ENCODE measurements at places on chromosomes 12 and 14. TPM values are rescaled to one million over a fixed set of nuclear protein-coding genes. Genes with fewer than 3 reads are reported as not detected.

Gene ANKLE2
- 95.5 TPM for total RNA-seq

DNA sequence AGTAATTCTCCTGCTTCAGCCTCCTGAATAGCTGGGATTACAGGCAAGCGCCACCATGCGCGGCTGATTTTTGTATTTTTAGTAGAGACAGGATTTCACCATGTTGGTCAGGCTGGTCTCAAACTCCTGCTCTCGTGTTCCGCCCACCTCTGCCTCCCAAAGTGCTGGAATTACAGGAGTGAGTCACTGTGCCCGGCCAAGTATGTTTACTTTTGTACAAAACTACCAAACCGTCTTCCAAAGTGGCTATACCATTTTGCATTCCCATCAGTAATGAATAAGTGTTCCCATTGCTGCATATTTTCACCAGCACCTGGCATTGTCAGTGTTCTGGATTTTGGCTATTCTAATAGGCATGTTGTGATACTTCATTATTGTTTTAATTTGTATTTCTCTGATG is 8.4 kb upstream of the KRT6A start:
- no peaks in the 10 kb centered on the region for H3K4me1 ChIP-seq
- no peak overlapping the region for H3K4me3 ChIP-seq
- no peaks in the 10 kb centered on the region for H3K36me3 ChIP-seq
- peaks cover 44% of the 10 kb centered on the region for H3K27me3 ChIP-seq
- no peak overlapping the region for H3K27ac ChIP-seq

DNA sequence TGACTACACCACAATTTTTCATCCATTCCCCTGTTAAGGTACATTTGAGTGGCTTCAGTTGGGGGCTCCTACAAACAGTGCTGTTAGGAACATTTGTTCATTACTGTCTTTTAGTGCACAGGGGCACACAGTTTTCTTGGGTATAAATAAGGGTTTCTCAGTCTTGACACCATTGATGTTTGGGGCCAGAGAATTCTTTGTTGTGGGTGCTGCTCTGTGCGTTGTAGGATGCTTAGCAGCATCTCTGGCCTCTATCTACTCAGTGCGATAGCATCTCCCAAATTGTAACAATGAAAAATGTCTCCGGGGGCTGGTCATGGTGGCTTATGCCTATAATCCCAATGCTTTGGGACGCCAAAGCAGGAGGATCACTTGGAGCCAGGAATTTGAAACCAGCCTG is 153.0 kb upstream of the MYL2 start:
- peaks cover 8% of the 10 kb centered on the region for H3K27me3 ChIP-seq
- peaks cover 30% of the 10 kb centered on the region for H3K4me1 ChIP-seq
- H3K4me3 ChIP-seq, result no peak overlapping the region
- DNase-seq, result no peak
- H3K36me3 ChIP-seq, result no peaks in the 10 kb centered on the region

Gene LRRIQ1
- not detected for total RNA-seq

Gene GALNT4
- 12.2 TPM for total RNA-seq

Gene IKZF4
- total RNA-seq, result 15.7 TPM

GRCh38 chr12:31682136-31682962 is 22.9 kb downstream of the ETFBKMT start:
- H3K4me3 ChIP-seq, result no peak overlapping the region
- H3K4me1 ChIP-seq, result peaks cover 9% of the 10 kb centered on the region
- H3K27ac ChIP-seq, result peak overlapping the region; percentile 73
- DNase-seq, result peak; percentile 74

Gene LGR5
- total RNA-seq, result not detected

DNA sequence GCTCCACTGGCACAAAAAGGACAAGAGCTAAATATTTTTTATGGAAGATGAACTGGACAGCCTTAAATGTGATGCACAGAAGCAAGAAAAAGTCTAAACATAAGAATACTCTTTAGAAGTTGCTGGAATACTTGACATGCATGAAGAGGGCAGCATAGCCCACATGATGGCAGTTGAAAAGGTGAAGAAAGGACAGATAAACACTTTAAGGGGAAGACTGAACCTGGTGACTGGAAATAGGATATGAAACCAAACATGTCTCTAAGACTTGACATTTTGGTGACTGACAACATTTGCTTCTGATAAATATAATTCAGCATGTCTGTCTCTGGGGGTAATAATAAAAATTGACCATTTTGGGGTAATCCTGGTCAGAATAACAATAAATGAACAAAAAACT is 273.1 kb downstream of the CCDC91 start:
- no peak overlapping the region for H3K27ac ChIP-seq
- no peak for DNase-seq
- H3K27me3 ChIP-seq, result no peaks in the 10 kb centered on the region
- no peaks in the 10 kb centered on the region for H3K4me1 ChIP-seq
- peaks cover 4% of the 10 kb centered on the region for H3K36me3 ChIP-seq

- peaks cover 6% of the 10 kb centered on the region for H3K4me1 ChIP-seq
- DNase-seq, result no peak
- peaks cover 5% of the 10 kb centered on the region for H3K27me3 ChIP-seq
- no peaks in the 10 kb centered on the region for H3K36me3 ChIP-seq
Measured at GRCh38 chr14:34340025-34340625, 121.9 kb downstream of the SPTSSA start.

GRCh38 chr12:14723763-14724162 is 27.4 kb upstream of the GUCY2C start:
- no peak overlapping the region for H3K27ac ChIP-seq
- no peak overlapping the region for H3K4me3 ChIP-seq
- H3K27me3 ChIP-seq, result peaks cover 24% of the 10 kb centered on the region
- H3K4me1 ChIP-seq, result no peaks in the 10 kb centered on the region

DNA sequence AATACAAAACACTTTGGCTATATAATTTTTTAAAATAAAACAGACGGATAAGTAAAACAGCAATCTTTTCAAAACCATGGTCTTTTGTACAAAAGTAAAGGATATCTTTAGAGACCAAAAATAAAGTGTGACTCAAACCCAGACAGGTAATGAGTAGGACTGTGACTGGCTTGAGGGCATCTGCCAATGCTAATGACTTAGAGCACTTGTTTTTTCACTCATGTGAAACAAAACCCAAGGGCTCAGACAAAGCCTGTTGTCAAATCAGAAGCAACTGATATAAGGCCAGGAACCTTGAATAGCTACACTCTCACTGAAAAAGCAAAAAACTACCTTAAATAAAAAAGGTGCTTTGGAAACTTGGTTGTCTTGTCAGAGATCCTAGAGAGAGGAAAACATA is 357.4 kb downstream of the TMEM117 start:
- H3K4me3 ChIP-seq, result no peak overlapping the region
- no peaks in the 10 kb centered on the region for H3K27me3 ChIP-seq
- H3K4me1 ChIP-seq, result no peaks in the 10 kb centered on the region
- no peak for DNase-seq
- no peak overlapping the region for H3K27ac ChIP-seq

Gene LBHD2
- total RNA-seq, result not detected

Gene KCNMB4
- total RNA-seq, result 0.50 TPM

DNA sequence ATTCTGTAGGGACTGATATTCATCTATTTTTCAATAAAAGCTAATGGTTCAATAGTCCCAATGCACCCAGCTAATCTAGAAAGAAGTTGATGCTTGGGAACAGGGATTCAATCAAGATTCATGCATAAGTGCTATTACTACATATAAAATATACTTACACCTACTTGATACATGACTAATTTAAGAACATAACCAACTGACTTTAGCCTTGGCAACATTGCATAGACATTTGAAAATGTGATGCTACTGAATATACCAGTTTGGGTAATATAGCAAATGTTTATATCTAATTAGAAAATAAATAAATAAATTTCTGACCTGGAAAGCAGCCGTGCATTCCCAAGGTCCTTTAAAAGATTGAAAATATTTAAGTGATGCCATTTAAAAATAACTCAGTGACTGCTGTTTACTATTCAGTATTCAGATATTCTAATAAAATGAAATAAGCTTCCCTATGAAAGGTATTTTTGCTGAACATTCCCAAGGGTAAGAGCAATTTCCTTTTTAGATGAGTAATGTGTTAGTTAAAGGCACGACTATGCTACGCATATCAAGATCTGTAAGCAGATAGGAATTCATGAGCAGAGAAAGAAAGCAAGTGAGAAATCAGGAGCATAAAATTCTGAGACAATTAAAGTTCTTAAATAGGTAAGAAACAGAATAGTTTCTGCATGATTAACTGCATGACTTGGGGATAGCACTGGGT is 160.6 kb upstream of the SYT1 start:
- DNase-seq, result no peak
- H3K4me1 ChIP-seq, result no peaks in the 10 kb centered on the region
- H3K36me3 ChIP-seq, result no peaks in the 10 kb centered on the region
- no peak overlapping the region for H3K4me3 ChIP-seq

DNA sequence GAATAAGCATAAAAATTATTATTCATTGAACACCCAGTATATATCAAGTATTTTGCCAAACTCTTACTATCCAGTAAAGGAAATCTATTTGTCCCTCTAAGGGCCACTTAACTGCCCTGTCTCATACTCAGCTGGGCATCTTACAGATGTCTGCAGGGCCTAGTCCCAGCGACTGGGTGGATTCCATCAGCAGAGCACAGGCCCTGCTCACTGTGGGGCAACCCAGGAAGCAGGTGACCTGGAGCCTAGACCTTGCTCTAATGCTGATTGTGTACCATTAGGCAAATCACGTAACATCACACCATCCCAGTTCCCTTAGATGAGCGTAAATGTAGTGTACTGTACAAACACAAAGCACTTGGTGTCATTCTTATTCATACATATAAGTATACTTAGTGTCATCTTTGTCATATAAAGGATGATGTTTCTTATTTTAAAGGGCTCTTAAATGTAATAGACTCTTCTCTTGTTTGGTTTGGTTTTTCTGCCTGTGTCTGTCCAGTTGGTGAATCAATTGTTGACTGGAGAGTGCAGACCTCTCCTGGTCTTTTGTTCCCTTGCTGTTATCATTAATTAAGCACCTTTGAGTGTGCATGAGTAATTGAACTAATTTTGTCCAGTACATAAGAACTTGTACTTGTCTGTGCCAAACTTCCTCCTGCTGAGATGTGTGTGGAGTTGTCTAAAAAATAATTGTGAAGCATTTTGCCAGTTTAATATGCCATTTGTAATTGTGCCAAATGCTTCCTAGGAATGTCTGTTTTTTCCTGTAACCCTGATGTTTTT is 49.3 kb downstream of the RAB35 start:
- H3K4me1 ChIP-seq, result no peaks in the 10 kb centered on the region
- H3K27ac ChIP-seq, result no peak overlapping the region
- DNase-seq, result no peak
- peaks cover 28% of the 10 kb centered on the region for H3K36me3 ChIP-seq
- no peaks in the 10 kb centered on the region for H3K27me3 ChIP-seq
- H3K4me3 ChIP-seq, result no peak overlapping the region

DNA sequence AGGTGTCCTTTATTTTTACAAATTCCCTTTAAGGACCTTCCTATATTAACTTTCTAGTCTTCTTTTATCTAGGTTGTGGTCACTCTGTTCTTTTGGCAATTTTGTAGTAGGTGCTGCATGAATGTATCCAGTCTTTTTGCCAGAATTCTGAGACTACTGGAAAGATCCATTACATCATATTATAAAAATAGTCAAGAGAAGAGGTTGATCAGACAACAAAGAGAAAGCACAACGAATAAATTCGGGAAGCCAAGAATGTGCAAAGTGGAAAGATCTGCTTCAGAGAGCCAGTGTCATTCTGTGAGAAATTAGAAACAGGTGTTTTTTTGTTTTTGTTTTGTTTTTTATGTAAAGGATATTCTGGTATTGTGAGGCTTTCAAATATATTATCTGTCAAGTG is 15.8 kb upstream of the SLC16A7 start:
- peaks cover 3% of the 10 kb centered on the region for H3K27me3 ChIP-seq
- H3K36me3 ChIP-seq, result peaks cover 3% of the 10 kb centered on the region

GRCh38 chr12:110825530-110825929 is 21.3 kb upstream of the CCDC63 start:
- H3K27ac ChIP-seq, result no peak overlapping the region
- H3K36me3 ChIP-seq, result no peaks in the 10 kb centered on the region

- no peak for DNase-seq
- no peaks in the 10 kb centered on the region for H3K27me3 ChIP-seq
- no peaks in the 10 kb centered on the region for H3K4me1 ChIP-seq
- H3K4me3 ChIP-seq, result no peak overlapping the region
Measured at GRCh38 chr14:50954811-50955372, 10.6 kb upstream of the PYGL start.

Gene EAPP
- 35.9 TPM for total RNA-seq

Gene NFATC4
- not detected for total RNA-seq

DNA sequence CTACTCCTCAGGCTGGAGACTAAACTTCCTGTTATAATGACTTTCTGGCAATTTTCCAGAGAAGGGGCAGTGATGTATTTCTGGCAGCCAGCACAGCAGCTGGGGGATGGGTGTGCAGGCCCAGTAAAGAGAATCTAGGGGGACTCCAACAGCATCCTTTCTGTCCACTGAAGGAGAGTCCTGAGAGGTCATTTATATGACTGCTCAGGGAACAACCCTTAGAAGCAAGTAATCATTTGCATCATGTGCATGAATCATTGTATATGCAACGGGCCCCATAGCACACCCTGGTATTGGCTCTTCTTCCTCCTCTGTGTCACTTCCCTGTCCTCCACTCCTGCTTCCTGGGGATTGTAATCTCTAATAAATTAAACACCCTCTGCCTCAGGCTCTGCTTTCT is 493.8 kb downstream of the RPS29 start:
- H3K4me1 ChIP-seq, result no peaks in the 10 kb centered on the region
- H3K27ac ChIP-seq, result no peak overlapping the region
- H3K36me3 ChIP-seq, result no peaks in the 10 kb centered on the region
- no peaks in the 10 kb centered on the region for H3K27me3 ChIP-seq
- no peak for DNase-seq
- H3K4me3 ChIP-seq, result no peak overlapping the region

GRCh38 chr14:103209054-103209453 is 85.8 kb downstream of the TNFAIP2 start:
- no peak for DNase-seq
- peaks cover 37% of the 10 kb centered on the region for H3K27me3 ChIP-seq
- H3K4me3 ChIP-seq, result no peak overlapping the region
- peaks cover 6% of the 10 kb centered on the region for H3K36me3 ChIP-seq

Gene ACVR1B
- 5.7 TPM for total RNA-seq

GRCh38 chr14:90062127-90062794 is 467 bp downstream of the KCNK13 start:
- peak overlapping the region; percentile 64 for H3K4me3 ChIP-seq
- peaks cover 64% of the 10 kb centered on the region for H3K27me3 ChIP-seq
- no peak overlapping the region for H3K27ac ChIP-seq

Gene DNAJC22
- total RNA-seq, result not detected

Gene CLEC2D
- total RNA-seq, result 296 TPM

GRCh38 chr12:79415321-79415720 is 275.4 kb downstream of the PAWR start:
- no peaks in the 10 kb centered on the region for H3K36me3 ChIP-seq
- no peak overlapping the region for H3K27ac ChIP-seq
- H3K27me3 ChIP-seq, result peaks cover 2% of the 10 kb centered on the region
- no peak for DNase-seq
- H3K4me1 ChIP-seq, result no peaks in the 10 kb centered on the region

GRCh38 chr12:19120795-19121194 is 8.7 kb upstream of the PLEKHA5 start:
- H3K27me3 ChIP-seq, result peaks cover 25% of the 10 kb centered on the region
- no peak for DNase-seq
- no peak overlapping the region for H3K4me3 ChIP-seq

All from activated CD4-positive, alpha-beta T cell treated with anti-CD3 and anti-CD28 coated beads, Interleukin-2, amount 10 ng/mL, durations not matched to agents 7 days and 5 days (primary cell).